ENCODE measurements at places on chromosomes 1 and 21.

- no peak for DNase-seq
Measured at GRCh38 chr1:3578906-3579305, 32.4 kb downstream of the MEGF6 start.

DNA sequence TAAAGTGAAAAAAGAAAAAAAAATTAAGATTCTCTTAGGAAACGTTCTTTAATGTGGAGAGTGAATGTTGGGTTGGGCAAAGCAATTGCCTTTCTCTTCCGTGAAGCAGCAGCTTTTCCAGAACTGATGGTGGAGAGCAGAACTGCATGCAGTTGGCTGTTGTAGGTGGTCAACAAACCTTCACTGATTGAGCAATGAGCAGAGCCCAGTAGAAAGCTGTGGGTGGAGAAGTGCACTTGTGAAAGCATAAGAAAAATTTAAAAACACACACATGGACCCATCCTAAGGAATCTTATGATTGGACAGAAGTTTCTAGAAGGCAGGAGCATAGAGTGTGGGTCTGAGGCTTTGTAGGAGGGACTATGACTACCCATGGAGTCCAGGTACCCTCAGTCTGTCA lies 4.5 kb downstream of the PRELP start:
- no peak for DNase-seq

GRCh38 chr1:147722124-147722523 lies 38.3 kb downstream of the GJA5 start:
- DNase-seq, result peak; percentile 53

DNA sequence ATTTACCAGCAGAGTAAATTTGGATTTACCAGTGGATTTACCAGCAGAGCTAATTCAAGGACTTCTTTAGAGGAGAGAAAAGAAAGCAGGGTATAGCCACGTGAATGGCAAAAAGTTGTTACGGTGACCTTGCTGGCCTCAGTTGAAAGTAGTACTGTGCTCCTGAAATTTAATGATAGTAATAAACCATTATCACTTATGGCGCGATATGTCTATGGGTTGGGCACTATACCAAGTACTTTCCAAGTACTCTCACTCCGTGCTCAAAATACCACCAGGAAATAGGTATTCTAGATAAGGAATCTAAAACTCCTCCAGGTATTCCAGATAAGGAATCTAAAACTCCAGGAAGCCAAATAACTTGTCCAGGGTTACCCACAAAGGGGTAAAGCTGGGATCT lies 35.8 kb downstream of the SLC44A3 start:
- DNase-seq, result no peak

DNA sequence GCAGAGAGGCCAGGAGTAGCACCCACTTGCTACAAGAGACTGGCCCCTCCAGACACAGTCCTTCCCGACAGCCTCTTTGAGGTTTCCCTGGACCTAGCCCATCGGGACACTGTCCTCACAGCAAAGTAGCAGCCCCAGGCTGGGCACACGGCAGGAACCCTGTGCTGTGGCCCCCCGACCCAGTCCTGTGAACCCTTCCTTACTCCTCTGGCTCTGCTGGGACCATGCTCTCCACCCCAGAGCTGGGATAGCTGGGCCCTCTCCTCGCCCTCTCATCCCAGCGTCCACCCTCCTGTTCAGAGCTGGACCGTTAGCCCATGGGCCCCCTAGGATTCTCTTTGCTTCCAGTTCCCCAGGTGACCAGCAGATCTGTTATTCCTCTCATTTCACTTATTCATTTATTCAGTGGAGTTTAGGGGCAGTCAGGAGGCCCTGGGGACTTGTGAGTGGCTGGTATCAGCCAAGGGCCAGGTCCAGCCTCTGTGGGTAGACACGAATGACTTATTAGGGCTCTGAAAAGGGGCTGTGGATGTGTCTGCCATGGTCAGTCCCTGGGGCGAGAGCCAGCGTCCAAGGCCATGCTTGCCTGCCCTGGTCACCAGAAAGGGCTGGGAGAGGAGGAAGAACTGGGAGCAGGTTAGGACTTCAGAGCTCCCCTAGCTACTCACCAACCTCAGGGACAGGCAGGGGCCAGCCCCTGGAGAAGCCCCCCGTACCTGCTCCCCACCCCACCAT lies 117.6 kb upstream of the RUNX3 start:
- DNase-seq, result no peak

DNA sequence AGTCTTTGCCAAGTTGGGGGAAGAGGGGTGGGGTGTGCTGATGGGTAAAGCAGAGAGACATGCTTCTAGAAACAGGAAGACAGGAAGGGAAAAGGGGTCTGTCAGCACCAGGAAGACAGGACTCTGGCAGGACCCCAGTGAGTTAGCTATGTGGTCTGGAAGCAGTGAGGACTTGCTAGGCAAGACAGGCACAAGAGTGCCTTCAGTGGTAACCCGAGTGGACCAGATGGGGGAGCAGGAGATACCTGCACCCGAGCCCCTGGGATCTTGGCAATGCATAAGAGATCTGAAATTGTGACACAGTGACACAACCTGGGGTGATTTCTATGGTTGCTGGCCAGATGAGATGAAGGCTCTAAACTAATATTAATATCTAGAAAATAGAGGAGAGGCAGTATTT lies 7.0 kb downstream of the TLR5 start:
- peak; percentile 68 for DNase-seq
